NCI-H1092 (cell line): ENCODE measurements at places on chromosomes 1 and 21.

- DNase-seq, result no peak
Measured at GRCh38 chr1:194341587-194341986, 1155.2 kb upstream of the B3GALT2 start.

GRCh38 chr1:245264226-245264625 lies 109.4 kb downstream of the KIF26B start:
- no peak for DNase-seq

GRCh38 chr1:119537966-119538365 lies 31.0 kb downstream of the HSD3B1 start:
- DNase-seq, result no peak

- DNase-seq, result no peak
Measured at GRCh38 chr1:95451054-95451453, 217.0 kb downstream of the RWDD3 start.

GRCh38 chr1:16352842-16353535 lies 709 bp upstream of the FBXO42 start:
- DNase-seq, result no peak

DNA sequence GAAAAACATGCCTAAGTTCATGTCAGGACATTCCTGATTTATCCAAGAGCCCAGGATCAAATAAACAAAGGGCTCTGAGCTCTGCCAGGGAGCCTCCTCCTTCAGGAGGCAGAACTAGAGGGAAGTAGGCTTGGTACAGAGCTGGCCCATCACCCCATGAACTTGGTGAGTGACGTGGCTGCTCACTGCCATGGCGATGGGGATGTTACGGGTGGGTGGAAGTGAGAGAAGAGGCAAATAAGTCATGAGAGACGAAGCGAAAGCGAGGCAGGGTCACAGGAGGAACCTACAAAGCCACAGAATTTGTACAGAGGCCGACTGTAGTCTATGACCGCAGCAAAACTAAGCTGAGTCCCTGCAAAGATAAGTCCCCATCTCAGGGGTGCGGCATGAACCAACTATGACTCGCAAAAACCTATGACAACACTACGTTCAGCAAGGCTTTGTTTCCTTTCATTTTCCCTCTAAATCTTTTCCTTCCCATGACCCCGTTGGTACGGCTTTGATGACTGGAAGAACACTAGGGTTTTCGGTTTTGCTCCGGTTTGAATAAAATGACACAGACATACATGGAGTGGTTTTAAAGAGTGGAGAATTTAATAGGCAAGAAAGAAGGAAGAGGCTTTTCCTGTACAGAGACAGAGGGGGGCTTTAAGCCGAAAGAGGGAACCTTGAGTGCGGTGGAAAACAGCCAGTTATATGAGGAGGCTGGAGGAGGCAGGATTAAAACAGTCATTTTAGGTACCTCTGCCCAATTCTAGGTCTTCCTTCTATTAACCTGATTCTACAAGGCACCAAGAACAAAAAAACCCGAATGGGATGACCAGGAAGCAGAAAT lies 74.1 kb downstream of the CD46 start:
- DNase-seq, result no peak

GRCh38 chr1:34762474-34763141 lies 3.1 kb downstream of the GJB4 start:
- DNase-seq, result no peak

GRCh38 chr1:1858382-1859086 lies 32.4 kb downstream of the GNB1 start:
- DNase-seq, result no peak

- DNase-seq, result no peak
Measured at GRCh38 chr1:100942304-100943046, 46.6 kb downstream of the SLC30A7 start.

GRCh38 chr1:203324105-203325025 lies 19.0 kb downstream of the BTG2 start:
- no peak for DNase-seq

- DNase-seq, result no peak
Measured at GRCh38 chr1:46394872-46395465, 852 bp downstream of the FAAH start.

DNA sequence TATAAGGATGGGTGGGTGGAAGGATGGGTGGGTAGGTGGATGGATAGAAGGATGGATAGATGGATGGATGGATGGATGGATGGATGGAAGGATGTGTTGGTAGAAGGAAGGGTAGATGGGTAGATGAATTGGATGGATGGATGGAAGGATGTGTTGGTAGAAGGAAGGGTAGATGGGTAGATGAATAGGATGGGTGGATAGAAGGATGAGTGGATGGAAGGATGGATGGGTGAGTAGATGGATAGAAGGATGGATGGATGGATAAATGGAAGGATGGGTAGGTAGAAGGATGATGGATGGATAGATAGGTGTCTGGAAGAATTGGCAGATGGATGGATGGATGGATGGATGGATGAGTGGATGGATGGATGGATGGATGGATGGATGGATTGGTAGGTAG lies 6.0 kb downstream of the MASP2 start:
- no peak for DNase-seq

- DNase-seq, result peak; percentile 77
Measured at GRCh38 chr1:156445789-156446263, 54.7 kb downstream of the MEF2D start.

GRCh38 chr1:204201348-204202040 lies 5.2 kb upstream of the KISS1 start:
- no peak for DNase-seq

DNA sequence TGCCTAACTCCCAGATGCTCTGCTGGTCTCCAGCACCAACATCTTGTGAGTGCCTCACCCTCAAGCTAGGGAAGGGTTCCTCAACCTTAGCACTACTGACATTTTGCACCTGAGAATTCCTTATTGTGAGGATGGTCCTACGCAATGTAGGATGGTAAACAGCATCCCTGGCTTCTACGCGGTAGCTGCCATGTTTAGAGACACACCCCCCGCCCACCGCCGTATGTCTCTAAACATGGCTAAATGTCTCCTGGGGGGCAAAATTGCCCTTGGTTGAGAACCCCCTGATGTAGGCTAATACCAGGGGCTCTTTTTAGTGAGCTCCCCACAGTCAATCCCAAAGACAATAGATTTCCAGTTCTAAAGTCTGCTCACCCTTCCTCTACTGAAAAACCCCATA lies 2.5 kb upstream of the MAP7D1 start:
- no peak for DNase-seq
